Central memory CD8-positive, alpha-beta T cell (primary cell): ENCODE measurements at places on chromosomes 16 and 17.

DNA sequence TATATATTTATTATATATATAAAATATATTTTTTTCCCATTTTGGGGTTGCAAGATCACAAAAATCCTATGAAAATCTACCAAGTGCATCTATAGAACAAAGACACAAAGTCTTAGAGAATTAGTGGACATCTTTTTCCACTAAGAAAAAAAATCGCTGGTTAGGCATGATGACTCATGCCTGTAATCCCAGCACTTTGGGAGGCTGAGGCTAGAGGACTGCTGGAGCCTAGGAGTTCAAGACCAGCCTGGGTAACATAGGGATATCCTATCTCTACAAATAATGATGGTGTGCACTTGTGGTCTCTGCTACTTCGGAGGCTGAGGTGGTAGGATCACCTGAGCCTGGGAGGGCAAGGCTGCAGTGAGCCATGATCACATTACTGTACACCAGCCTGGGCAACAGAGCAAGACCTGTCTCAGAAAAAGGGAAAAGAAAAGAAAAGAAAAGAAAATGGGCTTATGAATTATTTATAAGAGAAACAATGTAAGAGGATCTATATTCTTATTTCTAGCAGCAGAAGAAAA is 185.1 kb upstream of the PSMD7 start:
- H3K27ac ChIP-seq = no peak overlapping the region
- H3K4me1 ChIP-seq = peaks cover 10% of the 10 kb centered on the region
- DNase-seq = no peak
- no peaks in the 10 kb centered on the region for H3K36me3 ChIP-seq
- H3K27me3 ChIP-seq = no peaks in the 10 kb centered on the region

GRCh38 chr16:58107709-58108108 is 21.5 kb downstream of the CFAP20 start:
- no peaks in the 10 kb centered on the region for H3K27me3 ChIP-seq
- peaks cover 8% of the 10 kb centered on the region for H3K36me3 ChIP-seq
- DNase-seq = no peak
- H3K4me1 ChIP-seq = no peaks in the 10 kb centered on the region
- H3K27ac ChIP-seq = no peak overlapping the region

GRCh38 chr16:25035494-25036405 is 20.6 kb upstream of the ARHGAP17 start:
- no peaks in the 10 kb centered on the region for H3K27me3 ChIP-seq
- DNase-seq = no peak
- H3K36me3 ChIP-seq = peaks cover 4% of the 10 kb centered on the region
- peaks cover 37% of the 10 kb centered on the region for H3K4me1 ChIP-seq
- no peak overlapping the region for H3K27ac ChIP-seq

GRCh38 chr17:70086516-70086915 is 11.5 kb downstream of the KCNJ16 start:
- H3K4me1 ChIP-seq = no peaks in the 10 kb centered on the region
- H3K27me3 ChIP-seq = no peaks in the 10 kb centered on the region
- H3K36me3 ChIP-seq = no peaks in the 10 kb centered on the region

DNA sequence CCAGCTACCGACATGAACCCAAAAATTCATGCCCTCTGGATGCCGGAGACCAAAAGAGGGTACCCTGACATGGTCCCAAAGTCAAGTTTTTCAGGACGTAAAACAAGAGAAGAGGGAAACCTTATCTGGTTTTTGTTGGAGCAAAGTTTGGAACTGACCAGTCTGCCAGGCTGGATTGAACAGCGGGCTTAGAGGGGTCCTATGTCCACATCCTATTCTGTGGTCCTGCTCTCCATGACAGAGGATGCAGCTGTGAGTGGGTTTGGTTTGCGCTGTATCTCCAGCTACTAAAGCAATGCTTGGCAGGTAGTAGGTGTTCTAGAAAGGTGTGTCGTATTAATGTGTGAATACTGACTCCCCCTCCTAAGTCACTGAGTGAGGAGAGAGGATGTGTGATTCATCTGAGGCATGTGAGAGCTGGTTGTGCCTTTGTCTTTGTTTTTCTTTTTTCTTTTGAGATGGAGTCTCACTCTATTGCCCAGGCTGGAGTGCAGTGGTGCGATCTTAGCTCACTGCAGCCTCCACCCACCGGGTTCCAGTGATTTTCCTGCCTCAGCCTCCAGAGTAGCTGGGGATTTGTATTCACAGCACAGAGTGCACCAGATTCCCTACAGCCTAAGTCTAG is 31.0 kb downstream of the PMM2 start:
- no peak overlapping the region for H3K27ac ChIP-seq
- H3K27me3 ChIP-seq = no peaks in the 10 kb centered on the region
- no peak for DNase-seq
- H3K36me3 ChIP-seq = peaks cover 20% of the 10 kb centered on the region
- H3K4me1 ChIP-seq = peaks cover 11% of the 10 kb centered on the region
- H3K4me3 ChIP-seq = no peak overlapping the region
